AML-193 (cell line): ENCODE measurements at places on chromosomes 11 and 22.

DNA sequence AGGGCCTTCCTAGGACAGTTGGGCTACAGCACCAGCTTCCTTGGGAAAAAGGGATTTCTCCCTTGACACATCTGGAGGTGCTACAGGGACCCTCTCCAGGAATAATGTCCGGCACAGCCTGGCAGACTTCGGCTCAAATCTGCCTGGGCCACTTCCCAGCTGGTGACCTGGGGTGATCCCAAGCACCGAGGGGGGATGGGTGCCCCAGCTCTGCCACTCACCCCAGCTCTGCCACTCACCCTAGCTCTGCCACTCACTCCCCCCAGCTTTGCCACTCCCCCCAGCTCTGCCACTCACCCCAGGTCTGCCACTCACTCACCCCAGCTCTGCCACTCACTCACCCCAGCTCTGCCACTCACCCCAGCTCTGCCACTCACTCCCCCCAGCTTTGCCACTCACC, 9.9 kb downstream of the OSBPL5 start:
- DNase-seq = no peak

DNA sequence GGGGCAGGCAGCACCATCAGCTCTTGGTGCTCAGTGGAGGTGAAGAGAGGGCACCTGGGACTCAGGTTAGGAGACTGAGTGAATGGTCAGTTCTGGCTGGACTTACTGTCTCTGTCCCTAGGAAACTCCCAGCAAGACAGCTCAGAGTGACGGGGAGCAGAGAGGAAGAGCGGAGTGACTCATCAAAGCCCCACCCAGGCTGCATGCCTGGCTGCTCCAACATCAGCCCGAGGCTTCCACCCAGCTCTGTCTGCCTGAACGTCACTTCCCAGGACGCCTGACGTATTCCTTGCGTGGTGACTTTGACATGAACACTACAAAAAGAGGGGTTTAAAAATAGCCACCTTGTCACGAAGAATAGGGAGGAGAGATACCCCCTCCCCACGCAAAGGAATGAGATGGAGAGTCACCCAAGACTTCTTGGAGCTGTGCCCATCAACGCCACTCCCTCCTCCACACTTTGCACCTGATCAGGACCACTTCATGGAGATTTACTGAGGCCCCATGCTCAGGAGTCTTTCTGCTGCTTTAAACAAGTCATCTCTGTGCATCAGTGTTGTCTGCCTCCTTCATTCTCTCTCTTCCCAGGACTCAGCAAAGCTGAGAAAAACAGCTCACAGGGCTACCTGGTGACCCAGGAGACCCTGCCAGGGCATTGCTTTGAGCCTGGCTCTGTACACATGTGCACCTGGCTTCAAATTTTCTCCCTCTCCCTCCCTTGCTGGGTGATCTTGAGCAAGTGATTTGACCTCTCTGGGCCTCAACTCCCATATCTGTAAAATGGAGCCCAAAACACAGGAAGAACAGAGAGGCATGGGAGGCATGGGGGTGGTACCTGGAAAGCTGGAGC, 83.1 kb downstream of the MN1 start:
- DNase-seq = no peak

- no peak for DNase-seq
Measured at GRCh38 chr11:59195586-59195985, 17.1 kb downstream of the MPEG1 start.

DNA sequence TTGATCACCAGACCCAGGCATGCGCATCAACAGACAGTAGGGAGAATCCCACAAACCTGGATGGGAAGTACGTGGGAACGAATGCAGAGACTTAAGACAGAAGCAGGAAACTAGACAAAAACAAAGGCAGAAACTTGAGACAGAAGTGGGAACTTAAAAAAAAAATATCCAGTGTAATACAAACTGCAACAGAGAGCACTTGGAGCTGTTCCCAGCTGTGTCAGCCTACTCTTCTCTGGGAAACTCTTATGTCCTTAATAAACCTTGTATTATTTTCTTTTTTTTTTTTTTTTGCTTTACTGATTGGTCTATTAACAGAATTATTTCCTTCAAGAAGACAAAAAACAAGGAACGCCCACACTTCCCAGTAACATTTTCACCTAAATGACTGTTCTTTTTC, 1818.1 kb upstream of the RAG2 start:
- no peak for DNase-seq

DNA sequence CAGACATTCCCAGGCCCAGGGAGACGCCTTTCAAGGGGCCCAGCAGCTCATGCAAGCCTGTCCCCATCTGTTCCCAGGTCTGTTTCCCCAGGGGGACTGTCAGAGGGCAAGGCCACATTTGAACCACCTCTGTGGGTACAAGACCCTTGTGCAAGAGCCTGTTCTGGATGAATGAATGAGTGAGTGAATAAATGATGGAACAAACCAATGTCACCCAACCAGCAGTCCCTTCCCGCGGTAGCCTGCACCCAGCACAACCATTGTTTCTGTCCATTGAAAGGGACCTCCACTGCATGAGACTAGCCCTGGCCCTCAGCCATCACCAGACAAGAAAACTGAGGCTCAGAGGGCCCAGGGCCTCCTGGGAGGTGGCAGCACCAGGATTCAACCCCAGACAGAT, 69.7 kb upstream of the TCF20 start:
- no peak for DNase-seq

DNA sequence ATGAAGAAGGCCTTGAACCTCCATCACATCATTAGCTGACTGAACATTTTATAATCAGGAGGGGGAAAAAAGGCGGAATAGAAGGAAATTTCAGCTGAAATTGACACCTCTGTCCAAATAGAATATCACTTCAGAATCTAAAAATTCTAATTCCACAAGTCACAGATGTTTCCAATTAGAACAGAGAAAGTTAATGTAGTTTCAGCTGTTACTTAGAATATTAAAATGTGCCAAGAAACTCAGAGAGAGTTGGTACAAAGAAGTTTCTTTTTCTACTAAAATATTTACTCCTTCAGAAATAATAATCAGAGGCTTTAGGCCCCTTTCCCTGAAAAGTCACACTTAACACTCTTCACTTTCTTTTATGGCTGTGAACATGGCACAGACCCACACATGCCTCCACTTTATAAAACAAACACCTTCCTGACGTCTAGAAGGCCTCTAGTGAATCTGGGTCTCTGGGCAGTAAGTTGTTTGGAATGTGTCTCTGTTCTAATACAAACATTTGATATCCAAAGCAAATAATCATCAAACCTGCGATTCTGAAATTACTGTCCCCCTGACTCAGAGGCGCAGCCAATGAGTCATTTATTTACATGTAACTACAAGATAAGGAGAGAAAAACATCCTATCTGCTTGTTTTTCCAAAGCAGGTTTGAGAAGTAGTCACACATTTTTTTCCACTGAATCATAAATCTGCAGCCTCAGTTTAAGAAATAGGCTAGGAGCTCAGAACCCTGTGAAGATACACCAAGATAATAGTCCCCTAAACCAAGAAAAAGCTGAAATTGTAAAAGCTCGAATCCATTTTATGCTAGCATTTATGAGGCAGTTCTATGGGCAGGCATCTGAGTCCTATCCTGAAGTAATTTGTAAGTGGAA, 148.4 kb downstream of the ME3 start:
- DNase-seq = no peak

DNA sequence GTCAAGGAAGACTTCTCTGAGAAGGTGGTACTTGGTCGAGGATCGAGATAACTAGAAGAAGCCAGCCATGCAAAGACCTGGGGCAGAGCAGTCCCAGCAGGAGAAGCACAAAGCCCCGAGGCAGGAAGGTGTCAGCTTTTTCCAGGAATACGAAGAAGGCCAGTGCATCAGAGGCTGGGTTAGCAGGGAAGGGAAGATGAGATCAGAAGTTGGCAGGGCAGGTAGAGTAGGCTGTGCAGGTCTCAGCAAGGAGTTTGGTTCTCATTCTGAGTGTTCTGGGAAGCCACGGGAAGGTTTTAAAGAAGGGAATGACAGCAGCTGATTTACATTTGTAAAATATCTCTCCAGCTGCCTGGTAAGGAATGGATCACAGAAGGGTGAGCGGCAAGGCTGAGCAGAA, 111.3 kb downstream of the TENM4 start:
- DNase-seq = no peak

DNA sequence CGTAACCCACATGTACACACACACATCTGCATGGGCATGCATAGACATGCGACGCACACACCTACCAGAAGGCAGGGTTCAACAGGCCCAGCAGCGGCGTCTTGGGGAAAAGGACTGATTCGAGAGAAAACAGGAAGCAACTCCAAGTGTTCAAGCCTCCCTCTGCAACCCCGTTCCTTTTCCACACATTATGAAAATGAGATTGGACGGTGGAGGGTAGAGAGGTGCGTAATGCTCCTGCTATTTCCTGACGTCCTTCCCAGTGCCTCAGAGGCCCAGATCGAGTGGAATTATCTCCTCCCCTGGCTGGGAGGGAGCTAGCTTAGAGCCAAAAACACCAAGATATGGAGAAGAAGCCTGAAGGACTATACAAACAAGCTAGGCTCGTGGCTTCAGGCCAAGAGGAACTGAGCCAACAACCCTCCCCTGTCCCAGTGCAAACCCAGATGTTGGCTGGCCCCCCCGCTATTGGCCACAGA, 289.2 kb downstream of the MN1 start:
- DNase-seq = no peak

DNA sequence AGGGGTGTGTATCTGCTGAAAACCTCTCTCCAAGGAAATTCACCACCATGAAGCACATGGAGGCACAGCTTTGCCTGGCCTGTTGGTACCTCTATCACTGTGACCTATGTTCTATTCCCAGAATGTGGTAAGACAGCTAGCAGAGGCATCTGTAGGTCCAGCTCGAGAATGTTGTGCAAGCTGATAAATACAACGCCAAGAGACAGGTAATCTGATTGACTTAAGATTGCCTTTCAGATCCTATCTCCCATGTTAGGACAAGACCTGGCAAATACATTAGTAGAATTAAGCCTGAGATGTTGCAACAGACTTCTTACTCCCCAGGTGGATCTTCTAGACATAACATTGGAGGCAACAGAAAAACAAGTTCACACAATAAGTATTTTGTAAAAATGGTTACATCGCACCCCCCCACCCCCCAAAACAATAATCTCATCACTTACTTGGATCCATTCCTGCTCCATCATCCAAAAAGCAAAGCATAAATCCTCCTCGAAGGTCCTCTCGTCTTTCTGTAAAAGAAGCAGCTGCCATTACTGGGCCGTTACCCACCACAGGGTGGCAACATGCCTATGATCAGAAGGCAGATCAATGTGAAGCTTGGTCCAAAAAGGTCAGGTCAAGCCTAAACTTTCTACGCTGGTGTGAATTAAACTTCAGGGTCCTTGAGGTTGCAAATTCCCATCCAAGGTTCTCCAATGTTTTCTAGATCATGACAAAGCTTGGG, 18.5 kb downstream of the MORC2 start:
- no peak for DNase-seq

DNA sequence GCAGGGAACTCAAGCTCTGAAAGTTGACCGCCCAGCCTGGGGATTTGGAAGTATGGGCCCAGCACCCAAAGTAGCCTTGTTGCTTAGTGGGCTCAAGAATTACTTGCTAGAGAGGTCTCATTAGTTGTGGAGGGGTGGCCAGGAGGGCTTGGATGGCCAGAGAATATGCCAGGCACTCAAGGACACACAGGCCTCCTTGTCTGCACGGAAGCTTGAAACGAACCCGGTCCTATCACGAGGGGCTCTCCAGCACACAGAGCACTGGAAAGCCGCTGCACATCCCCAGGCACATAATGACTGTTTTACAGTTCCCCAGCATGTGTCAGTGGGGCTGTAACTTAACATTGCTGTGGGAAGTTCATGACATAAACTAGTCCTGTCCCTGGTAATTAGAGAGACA, 55.9 kb downstream of the NAT10 start:
- DNase-seq = no peak

DNA sequence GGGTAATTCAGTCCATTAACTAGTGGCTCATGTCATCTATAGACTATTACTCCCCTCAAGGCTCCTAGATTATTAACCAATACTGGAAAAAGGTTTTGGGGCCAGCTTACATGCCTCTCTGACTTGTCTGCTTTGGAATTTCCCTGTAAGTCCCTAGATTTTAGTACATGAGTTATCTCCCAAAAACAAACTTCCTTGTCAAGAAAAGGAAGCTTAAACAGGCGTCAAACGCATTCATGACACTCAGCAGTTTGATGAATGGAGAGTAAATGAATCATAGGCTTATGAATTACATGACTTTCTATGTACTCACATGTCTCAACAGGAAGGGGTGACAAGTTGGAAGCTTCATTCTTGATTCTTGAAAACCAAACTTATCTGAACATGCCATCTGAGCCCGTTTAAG, 70.8 kb downstream of the BLID start:
- DNase-seq = no peak

DNA sequence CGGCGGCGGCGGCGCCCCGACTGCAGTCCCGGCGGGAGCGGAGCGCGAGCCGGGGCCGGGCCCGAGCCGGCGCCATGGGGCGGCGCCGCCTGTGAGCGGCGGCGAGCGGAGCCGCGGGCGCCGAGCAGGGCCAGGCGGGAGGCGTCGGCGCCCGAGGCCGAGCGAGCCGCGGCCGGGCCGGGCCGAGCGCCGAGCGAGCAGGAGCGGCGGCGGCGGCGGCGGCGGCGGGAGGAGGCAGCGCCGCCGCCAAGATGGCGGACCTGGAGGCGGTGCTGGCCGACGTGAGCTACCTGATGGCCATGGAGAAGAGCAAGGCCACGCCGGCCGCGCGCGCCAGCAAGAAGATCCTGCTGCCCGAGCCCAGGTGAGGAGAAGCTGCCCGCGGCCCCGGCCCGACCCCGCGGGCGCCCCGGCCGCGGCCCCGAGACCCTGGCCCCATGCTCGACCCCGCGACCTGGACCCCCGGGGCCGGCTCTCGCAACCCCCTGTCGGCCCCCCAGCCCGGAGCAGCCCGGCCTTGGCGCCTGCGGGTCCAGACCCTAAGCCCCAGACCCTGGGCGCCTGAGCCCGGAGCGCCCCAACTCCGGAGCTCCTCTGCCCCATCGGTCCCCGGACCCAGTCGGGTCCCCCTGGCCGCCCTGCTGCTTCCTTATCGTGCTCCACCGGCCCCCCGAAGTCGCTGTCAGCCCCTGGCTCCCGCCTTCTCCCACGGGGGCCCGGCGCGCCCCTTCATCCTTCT, at the start of gene GRK2:
Gene GRK2 (plus strand): TSS at position 25 of the 739 bp plus-strand sequence. CDS start 227 bp downstream, at position 252.
- DNase-seq = peak; percentile 9

DNA sequence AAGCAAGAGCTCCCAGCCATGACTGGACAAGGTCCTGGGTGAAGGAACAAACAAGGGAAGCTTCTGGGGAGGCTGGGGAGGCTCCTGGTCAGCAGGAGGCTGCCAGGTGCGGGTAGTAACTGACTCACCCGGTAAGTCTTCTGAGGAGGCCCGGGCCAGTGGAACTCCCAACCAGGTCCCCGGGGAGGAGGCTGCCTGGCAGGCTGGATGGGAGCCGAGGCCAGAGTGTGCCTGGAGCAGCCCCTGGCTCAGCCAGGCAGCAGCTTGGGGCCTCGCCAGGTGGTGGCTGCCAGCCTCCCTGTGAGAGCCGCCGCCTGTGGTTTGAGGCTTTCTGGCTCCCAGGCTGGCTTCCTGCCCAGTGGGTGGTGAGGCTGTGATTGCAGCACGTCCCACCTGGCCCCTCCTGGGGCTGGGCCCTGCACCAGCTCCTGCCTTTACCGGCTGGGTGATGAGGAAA, 46.2 kb downstream of the IGF2 start:
- DNase-seq = no peak

DNA sequence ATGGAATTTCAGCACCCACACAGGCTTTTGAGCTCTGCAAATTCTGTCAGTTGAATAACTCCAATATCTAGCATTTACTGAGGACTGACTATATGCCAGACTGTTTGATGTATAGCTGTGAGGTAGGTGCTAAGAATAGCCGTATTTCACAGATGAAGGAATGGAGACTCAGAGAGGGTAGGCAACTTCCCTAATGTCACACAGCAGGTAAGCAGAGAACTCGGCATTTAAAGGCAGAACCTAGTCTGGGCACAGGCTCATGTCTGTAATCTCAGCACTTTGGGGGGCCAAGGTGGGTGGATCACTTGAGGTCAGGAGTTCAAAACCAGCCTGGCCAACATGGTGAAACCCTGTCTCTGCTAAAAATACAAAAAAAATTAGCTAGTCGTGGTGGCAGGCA, 184.1 kb downstream of the BCR start:
- DNase-seq = no peak
